ENCODE measurements at places on chromosomes 12 and 14.
A peak's percentile ranks its signal among the peaks of the same experiment; 100 is the strongest.

GRCh38 chr12:124568431-124569374 lies 1.3 kb upstream of the NCOR2 start:
- peak; percentile 83 for DNase-seq

- DNase-seq = no peak
Observed at GRCh38 chr12:42904683-42905418, 315.3 kb upstream of the PRICKLE1 start.

- DNase-seq = no peak
Observed at GRCh38 chr14:24366413-24366720, 1.6 kb upstream of the NFATC4 start.

DNA sequence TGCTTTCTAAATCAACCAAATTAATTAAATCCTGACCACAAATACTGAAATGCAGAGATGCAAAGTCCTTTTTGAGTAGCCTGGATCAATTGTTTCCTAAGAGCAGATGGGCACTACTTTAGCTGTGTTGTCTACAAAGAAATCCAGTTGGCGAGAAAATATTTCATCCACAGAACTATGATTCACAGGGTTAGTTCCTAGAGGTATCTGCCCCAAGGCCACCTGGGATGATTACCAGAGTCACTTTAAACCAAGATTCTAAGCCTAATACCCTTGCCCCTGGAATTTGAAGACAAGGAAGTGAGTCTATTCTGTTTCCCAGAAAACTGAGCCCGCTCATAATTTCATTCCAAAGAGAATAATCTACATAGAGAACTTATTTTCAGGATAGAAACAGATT lies 198.4 kb downstream of the PPM1H start:
- DNase-seq = no peak

- DNase-seq = no peak
Observed at GRCh38 chr14:72758420-72758819, 135.5 kb downstream of the DPF3 start.

DNA sequence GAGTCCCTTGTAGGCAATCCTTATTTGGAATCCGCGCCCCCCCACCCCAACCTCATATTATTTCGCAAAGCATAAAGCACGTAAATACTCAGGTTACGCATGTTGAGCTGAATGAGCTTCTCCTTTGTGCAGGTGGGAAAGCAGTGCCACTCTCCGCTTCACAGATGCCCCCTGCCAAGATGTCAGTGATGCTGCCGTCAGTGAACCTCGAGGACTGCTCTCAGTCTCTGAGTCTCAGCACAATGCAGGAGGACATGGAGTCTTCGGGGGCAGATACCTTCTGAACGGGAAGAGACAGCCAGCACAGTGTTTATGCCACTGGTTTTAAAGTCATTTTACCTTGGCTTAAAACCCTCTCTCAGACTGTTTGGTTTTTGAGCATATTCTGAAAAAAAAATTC lies 90.1 kb upstream of the DACT1 start:
- no peak for DNase-seq

DNA sequence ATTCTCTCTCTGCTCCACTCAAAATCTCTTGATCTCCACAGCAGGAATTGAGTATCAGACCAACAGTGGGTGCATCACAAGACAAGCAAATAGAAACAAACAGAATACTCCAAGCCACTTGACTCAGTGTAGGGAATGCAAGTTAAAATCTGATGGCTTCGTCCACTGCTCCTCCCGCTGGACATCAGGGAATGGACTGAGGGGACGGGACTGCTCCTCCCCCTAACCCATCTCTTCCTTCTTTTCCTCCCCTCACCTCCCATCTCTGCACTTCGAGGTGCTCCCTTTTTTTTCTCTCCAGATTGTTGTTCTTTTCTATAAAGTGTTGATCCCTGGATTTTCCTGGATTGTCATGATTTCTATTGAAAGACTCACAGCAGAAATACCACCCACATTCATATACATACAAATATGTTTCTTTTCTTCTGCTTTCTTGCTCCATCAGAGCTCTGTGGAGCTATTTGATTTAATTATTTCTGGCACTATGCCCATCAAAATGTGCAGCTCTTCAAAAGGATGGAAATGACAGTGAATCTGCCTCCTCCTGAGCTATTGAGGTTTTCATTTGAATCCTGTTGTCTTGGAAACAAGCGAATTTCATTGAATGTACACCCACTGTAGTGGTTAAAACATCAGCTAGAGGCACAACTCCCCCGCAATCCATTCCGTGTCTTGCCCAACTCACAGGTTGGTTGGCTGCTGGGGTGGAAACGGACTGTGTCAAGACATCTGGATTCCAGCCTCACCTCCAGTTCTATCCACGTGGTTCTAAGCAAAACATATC lies 199.7 kb downstream of the SPTSSA start:
- no peak for DNase-seq

- DNase-seq = no peak
Observed at GRCh38 chr14:76938092-76938500, 90.4 kb downstream of the IRF2BPL start.
